Peyer's patch (tissue), 4 donors: ENCODE measurements at places on chromosomes 12 and 14. TPM values are rescaled to one million over a fixed set of nuclear protein-coding genes. Genes with fewer than 3 reads are reported as not detected.

Gene GALNT8
- total RNA-seq: 24.1 TPM

Gene RPGRIP1
- total RNA-seq: not detected

Gene HCAR1
- total RNA-seq: not detected

Gene TAS2R9
- not detected for total RNA-seq

DNA sequence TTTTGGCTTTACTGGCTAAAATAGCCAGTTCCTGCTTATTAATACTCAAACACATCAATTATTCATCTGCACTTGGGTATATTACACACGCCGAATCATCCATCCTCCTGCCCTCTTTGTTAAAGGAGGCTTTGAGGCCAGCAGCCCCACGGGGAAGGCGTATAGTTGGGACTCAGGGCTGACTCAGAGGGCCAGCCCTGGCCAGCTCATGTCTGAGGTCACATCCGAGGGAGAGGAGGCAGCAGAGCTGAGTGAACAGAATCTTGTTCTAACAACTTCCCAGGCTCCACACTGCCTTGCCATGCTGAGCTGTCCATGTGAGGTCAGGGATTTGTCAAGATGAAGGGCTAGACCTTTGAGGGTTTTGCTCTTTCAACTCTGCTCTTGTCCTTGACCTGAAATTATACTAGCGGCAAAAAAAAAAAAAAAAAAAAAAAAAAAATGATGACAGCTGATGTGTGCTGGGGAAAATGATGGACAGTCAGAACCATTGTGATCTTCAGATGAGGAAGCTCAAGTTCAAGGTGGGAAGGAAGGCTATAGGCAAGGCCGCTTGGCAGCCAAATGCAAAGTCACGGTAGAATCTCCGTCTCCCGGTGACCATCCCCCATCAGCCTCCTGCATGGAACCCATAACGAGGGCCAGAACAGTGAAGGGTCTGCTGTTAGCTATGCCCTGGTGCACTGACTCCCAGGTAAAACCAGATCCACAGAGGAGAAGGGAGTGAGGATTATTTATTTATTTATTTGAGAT is 12.5 kb upstream of the MARK3 start:
- no peak overlapping the region for H3K27ac ChIP-seq
- no peak overlapping the region for H3K4me3 ChIP-seq
- no peaks in the 10 kb centered on the region for H3K27me3 ChIP-seq
- DNase-seq: no peak
- H3K4me1 ChIP-seq: no peaks in the 10 kb centered on the region
- no peaks in the 10 kb centered on the region for H3K36me3 ChIP-seq

DNA sequence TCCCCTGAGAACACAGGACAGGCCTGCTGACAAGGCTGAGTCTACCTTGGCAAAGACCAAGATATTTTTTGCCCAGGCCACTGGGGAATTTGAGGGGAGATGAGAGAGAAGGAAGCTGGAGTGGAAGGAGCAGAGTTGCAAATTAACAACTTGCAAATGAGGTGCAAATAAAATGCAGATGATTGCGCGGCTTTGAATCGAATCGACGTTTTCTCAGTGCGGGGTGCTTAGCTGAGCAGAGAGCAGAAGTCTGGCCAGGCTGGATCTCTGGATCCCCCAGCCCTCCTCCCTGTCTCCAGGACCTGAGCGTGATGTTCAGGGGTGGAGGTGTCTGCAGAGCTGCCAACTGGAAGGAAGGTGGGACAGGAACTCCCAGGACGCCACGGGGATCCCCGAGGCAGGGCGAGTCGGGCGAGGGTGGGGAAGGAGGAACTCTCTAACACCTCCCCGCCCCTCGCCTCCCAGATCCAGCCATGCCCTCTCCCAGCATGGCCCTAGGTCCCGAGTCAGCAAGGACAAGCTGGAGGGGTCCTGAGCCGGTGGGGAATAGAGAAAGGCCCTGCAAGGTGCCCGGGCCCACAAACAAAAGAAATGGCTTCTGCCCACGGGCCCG is 527 bp upstream of the CARMIL3 start:
- peak; percentile 41 for DNase-seq
- no peak overlapping the region for H3K27ac ChIP-seq
- no peaks in the 10 kb centered on the region for H3K36me3 ChIP-seq
- no peaks in the 10 kb centered on the region for H3K27me3 ChIP-seq
- peak overlapping the region; percentile 71 for H3K4me3 ChIP-seq

DNA sequence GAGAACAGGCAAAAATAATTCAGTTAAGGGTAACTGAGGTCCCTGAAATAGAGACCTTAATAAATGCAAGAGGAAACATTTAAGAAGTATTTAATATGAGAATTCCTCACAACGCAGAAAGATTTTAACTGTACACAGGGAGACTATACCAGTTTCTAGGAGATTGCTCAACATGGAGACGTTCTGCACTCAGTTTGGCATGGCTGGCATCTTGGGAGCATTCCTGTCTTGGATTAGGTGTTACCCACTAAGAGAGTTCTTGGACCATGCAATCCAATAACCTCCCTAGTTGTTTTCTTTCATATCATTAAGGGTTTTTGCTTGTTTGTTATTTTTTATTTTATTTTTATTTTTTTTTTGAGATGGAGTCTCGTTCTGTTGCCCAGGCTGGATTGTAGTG is 302.4 kb downstream of the NELL2 start:
- DNase-seq: no peak
- no peak overlapping the region for H3K27ac ChIP-seq
- no peaks in the 10 kb centered on the region for H3K27me3 ChIP-seq
- H3K36me3 ChIP-seq: no peaks in the 10 kb centered on the region

- DNase-seq: no peak
- peaks cover 10% of the 10 kb centered on the region for H3K4me1 ChIP-seq
- H3K27me3 ChIP-seq: peaks cover 68% of the 10 kb centered on the region
- no peak overlapping the region for H3K4me3 ChIP-seq
- H3K27ac ChIP-seq: no peak overlapping the region
Observed at GRCh38 chr14:60654334-60654821, 5.1 kb upstream of the SIX1 start.

DNA sequence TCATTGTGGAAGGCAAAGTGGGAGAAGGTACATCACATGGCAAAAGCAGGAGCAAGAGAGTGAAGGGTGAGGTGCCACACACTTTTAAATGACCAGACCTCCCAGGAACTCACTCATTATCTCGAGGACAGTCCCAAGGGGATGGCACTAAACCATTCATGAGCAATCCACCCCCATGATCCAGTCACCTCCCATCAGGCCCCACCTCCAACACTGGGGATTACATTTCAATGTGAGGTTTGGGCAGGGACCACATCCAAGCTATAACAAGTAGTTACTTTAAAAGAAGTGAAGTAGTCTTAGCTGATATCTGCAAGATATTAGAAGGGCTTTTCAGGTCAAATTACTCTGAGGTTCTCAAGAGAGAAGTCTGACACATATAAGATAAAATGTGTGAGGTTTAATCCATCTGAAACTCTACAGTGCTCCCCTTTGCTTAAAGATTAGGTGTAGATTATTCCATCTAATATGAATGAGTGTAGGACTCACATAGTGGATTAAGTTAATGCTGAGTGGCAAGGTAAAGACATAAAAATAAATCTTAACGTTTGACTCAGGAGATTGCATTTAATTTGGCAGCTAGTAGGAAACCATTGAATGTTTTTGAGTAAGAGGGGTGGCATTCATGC is 130.8 kb downstream of the TMX1 start:
- no peak overlapping the region for H3K4me3 ChIP-seq
- no peaks in the 10 kb centered on the region for H3K27me3 ChIP-seq
- no peak for DNase-seq
- no peaks in the 10 kb centered on the region for H3K4me1 ChIP-seq

- H3K27me3 ChIP-seq: no peaks in the 10 kb centered on the region
- no peak overlapping the region for H3K4me3 ChIP-seq
- H3K4me1 ChIP-seq: no peaks in the 10 kb centered on the region
- peak overlapping the region; percentile 16 for H3K27ac ChIP-seq
Observed at GRCh38 chr12:4293299-4293965, 19.9 kb downstream of the CCND2 start.

DNA sequence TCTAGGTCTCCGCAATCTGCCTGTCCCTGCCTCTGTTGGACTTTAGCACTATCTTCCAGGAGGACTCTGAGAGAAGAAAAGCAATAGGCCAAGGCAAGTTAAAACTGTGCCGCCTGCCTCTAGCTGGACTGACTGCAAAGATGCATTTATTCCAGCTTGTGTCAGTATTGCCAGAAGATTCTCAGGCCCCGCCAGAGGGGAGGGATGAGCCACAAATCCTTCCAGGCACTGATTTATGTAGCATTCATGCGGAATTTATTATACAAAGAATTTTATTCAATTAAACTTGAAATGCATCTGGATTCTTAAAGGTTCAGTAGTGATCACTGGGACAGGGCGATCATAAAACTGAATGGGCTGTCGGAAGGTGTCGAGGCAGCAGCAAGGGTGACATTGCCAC is 19.8 kb downstream of the MMAB start:
- DNase-seq: no peak
- no peak overlapping the region for H3K4me3 ChIP-seq
- H3K4me1 ChIP-seq: peaks cover 8% of the 10 kb centered on the region
- H3K27me3 ChIP-seq: no peaks in the 10 kb centered on the region
- H3K36me3 ChIP-seq: no peaks in the 10 kb centered on the region

GRCh38 chr14:103428723-103429556 is 43.7 kb downstream of the MARK3 start:
- no peaks in the 10 kb centered on the region for H3K4me1 ChIP-seq
- H3K27me3 ChIP-seq: no peaks in the 10 kb centered on the region
- DNase-seq: no peak
- H3K36me3 ChIP-seq: no peaks in the 10 kb centered on the region
- no peak overlapping the region for H3K27ac ChIP-seq

GRCh38 chr14:75428230-75429104 is 645 bp downstream of the JDP2 start:
- peaks cover 4% of the 10 kb centered on the region for H3K4me1 ChIP-seq
- H3K4me3 ChIP-seq: peak overlapping the region; percentile 75
- H3K36me3 ChIP-seq: no peaks in the 10 kb centered on the region
- no peak for DNase-seq

DNA sequence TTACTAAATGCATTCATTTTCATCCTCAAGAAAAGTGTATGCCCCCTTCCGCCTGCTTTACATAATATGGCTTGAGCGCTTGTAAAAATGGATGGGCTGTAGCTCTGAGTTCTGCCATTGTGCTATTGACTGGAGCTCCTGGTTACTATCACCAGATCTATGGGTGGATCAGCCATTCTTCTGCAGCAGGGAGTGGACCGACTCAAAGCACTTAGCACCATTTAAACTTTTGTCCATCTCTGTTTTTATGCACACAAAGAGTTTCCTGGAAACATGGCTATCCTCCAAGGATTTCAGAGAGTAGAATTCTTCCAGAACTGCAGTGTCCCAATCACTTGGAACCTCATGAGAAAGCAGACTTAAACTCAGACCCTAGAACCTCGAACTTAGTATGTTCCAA is 4.5 kb upstream of the NUMB start:
- no peaks in the 10 kb centered on the region for H3K36me3 ChIP-seq
- peak overlapping the region; percentile 45 for H3K4me3 ChIP-seq
- no peak for DNase-seq
- H3K27me3 ChIP-seq: no peaks in the 10 kb centered on the region

DNA sequence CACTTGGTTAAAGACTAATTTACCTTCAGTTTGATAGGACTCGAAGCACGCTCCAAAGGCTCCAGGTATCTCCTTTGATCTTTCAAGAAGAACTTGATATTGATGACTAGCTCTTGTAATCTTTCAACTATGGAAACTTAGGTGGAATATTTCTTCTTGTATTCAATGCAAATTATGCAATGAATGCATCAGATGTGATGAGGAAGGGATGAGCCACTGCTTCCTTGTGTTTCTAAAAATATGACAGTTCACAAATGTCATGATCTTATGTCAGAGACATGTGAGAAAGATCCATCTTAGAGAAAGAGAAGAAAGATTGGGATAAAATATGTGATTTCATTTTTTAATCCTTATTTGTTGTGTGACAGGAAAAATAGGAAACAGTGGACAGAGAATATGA is 9.9 kb downstream of the RNASE9 start:
- no peak overlapping the region for H3K27ac ChIP-seq
- H3K36me3 ChIP-seq: no peaks in the 10 kb centered on the region
- H3K27me3 ChIP-seq: no peaks in the 10 kb centered on the region
- no peak overlapping the region for H3K4me3 ChIP-seq
- DNase-seq: no peak

DNA sequence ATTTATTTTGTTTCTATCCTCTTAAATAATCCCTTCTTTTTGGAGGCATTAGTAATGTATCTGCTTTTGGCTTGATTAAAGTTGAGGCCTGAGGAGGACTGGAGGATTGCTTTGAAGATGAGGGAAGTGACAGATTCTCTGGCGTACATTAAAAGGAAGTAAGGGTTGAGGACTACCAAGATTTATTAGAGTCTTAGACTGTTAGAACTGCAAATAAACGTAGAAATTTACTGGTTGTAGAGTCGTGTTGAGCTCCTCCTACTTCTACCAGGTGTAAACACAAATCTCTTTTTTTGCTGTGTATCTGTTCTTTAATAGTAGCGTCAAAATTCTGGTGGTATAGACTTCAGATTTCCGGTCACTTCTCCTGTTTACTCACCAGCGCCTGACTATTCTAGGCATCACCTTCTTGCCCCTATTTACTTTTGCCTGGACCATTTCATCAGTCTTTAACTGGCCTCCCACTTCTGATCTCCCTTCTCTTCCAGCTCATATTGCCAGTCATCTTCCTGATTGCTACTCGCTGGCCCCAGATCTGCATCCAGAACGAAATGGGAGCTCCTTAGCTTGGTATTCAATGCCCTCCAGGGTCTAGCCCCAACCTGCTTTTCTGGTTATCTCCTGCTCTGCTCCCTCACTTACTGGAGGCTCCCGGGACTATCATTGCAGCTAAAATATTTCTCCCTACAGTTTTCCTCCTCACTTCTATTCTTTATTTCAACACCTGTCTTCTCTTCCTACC is 8.4 kb upstream of the EID3 start:
- no peak for DNase-seq
- no peak overlapping the region for H3K4me3 ChIP-seq
- no peaks in the 10 kb centered on the region for H3K4me1 ChIP-seq
- no peaks in the 10 kb centered on the region for H3K36me3 ChIP-seq
- H3K27me3 ChIP-seq: no peaks in the 10 kb centered on the region

- DNase-seq: peak; percentile 86
- no peaks in the 10 kb centered on the region for H3K4me1 ChIP-seq
- H3K27me3 ChIP-seq: no peaks in the 10 kb centered on the region
- H3K36me3 ChIP-seq: no peaks in the 10 kb centered on the region
Observed at GRCh38 chr12:53508534-53509170, 1.4 kb upstream of the NPFF start.
